ENCODE measurements at places on chromosomes 2 and 18.

GRCh38 chr18:38460657-38461056 lies 895.1 kb upstream of the CELF4 start:
- no peak for DNase-seq

- no peak for DNase-seq
These were observed 78.2 kb downstream of the TCF4 start for GRCh38 chr18:55509631-55510324.

- DNase-seq: no peak
These were observed 75.8 kb downstream of the ZEB2 start for GRCh38 chr2:144443837-144444817.

DNA sequence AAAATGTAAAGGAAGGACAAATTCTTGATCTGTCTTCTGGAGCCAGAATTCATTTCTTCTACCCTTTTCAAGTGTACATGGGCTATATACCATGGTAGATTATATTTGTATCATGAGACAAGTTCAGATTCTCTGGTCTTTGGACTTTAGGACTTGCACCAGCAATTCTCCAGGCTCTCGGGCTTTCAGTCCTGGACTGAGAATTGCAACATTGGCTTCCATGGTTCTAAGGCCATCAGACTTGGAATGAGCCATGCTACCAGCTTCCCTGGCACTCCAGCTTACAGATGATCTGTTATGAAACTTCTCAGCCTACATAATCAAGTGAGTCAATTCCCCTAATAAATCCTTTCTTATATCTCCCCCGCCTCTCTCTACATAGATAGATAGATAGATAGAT lies 33.3 kb downstream of the SRD5A2 start:
- no peak for DNase-seq

DNA sequence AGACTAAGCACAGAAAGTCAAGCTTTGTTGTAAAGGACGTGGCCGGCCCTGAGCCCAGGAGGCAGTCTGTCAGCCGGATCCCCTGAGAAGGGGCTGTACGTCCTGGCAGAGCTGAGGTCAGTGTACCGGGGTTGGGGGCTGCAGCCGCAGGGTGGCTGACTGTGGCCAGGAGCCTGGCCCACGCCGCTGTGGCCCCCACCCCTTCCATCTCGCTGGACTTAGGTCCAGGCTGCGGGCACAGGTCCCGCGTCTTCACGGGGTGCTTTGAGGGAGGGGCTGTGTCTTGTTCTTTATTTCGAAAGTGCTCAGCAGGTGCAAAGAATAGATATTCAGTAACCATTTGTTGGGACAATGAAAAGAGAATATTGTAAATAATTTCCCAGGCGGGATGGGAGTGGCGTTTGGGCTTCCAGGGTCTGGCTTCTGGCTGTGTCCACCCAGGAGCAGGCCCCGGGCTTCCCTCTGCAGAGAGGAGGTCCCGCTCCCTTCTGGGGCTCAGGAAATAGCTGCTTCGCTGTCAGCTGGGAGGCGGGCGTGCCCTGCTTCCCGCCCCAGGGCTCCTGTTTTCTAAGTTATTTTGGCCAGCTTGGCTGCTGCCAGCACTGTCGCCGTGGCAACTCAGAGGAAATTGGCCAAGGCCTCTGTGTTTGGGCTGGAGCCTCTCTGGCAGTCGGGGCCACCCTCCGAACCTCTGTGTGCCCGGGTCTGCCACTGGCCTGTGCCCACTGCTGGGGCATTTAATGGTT lies 7.4 kb downstream of the NFATC1 start:
- no peak for DNase-seq

All from stimulated activated CD4-positive, alpha-beta T cell treated with anti-CD3 and anti-CD28 coated beads, Interleukin-15, amount 100 ng/mL, for 48 hours (primary cell).